ENCODE measurements at places on chromosomes 5 and 9.

- DNase-seq, result no peak
Measured at GRCh38 chr5:52784737-52785136, 3.0 kb upstream of the ITGA1 start.

DNA sequence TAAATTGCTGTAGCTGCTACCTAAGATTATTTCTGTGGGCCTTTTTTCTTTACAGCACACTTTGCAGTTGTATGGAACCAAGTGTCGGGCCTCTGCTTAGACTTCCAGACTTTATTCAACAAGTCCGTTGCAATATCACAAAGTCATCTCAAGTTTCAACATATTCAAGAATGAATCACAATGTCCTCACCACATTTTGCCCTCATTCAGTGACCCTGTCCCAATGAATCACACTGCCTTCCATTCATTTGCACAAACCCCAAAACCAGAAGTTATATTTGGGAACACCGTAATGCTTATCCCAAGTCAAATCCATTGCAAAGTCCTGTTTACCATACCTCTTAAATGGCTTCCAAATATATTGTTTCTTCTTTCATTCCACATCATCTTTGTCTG is 439.6 kb downstream of the CSNK1G3 start:
- DNase-seq, result no peak

DNA sequence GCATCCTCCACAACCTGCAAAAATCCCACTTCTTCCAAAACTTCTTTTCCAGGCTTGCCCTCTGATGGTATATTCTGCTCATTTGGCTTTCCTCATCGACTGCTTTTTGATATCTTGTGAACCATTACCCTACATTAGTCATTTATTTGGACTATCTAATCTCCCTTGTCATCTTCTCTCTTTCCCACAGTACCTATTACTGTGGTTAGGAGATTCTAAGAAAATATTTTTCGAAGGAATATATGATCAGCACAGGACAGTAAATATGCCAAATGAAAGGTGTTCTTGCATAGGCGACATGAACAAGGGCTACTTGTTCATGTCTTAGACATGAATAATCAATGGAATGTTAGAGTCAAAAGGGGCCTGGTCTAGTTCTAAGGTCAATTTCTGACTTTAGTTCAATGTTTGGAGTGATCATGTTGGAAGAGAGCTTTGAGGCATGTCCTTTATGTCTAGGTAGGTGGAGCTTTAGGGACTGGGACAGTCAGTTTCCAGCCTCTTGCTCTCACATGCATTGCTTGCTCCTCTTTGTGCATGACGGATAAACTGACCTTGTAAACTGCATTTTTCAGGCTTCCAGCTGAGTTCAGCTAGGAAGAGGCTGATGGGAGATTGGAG is 243.4 kb upstream of the RPS23 start:
- no peak for DNase-seq

- no peak for DNase-seq
Measured at GRCh38 chr9:105059252-105059651, 131.3 kb upstream of the ABCA1 start.

DNA sequence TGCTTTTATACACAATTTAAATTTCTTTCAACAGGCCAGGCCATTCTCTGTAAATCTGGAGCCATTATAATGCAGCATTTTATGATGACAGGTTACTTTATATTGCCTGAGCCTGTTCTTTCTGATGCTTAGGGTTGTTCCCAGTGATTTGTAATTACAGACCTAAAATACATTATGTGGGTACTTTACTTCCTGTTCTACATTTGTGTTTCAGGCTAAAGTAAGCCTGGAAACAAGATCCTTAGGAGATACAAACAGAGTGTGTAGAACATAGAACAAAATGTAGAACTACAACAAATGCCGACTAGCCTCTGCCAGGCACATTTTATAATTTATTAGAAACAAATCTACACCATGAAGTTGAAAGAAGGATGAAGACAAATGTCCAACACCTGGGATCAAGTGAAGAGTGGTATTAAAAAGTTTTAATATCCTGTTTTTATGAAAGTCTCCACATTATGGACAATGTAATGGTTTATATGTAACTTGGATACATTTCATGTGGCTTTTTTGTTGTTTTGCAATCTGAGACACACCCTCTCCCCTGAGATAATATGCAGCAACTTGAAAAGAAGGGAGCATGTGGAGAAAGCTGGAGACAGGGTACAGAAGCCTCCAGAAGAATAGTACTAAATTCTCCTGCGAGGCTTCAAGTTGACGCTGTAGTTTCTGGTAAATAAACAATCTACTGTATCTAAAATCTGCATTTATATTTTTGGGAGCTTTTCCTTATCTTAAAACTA is 46.9 kb downstream of the VCAN start:
- DNase-seq, result no peak

DNA sequence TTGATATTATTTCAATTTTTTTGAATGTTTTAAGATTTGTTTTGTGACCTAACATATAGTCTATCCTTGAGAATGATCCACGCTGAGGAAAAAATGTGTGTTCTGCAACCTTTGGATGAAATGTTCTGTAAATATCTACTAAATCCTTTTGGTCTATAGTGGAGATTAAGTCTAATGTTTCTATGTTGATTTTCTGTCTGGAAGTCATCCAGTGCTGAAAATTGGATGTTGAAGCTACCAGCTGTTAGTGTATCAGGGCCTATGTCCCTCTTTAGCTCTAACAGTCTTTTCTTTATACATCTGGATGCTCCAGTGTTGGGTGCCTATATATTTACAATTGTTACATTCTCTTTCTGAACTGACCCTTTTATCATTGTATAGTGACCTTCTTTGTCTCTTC is 422.3 kb downstream of the TMEM232 start:
- DNase-seq, result no peak

GRCh38 chr9:87710443-87710842 is 15.5 kb upstream of the CTSL start:
- no peak for DNase-seq

- DNase-seq, result no peak
Measured at GRCh38 chr5:178449163-178450070, 140.8 kb downstream of the COL23A1 start.

DNA sequence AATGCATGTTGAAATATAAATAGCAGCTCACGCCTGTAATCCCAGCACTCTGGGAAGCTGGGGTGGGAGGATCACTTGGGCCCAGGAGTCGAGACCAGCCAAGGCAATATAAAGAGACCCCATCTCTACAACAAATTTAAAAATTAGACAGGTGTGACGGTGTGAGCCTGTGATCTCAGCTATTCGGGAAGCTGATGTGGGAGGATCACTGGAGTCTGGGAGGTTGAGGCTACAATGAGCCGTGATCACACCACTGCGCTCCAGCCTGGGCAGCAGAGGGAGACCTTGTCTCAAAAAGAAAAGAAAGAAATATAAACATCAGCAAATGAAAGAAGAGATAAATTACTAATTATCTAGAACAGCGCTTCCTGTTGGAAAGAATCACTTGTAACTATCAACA is 105.0 kb downstream of the MAPKAP1 start:
- no peak for DNase-seq

DNA sequence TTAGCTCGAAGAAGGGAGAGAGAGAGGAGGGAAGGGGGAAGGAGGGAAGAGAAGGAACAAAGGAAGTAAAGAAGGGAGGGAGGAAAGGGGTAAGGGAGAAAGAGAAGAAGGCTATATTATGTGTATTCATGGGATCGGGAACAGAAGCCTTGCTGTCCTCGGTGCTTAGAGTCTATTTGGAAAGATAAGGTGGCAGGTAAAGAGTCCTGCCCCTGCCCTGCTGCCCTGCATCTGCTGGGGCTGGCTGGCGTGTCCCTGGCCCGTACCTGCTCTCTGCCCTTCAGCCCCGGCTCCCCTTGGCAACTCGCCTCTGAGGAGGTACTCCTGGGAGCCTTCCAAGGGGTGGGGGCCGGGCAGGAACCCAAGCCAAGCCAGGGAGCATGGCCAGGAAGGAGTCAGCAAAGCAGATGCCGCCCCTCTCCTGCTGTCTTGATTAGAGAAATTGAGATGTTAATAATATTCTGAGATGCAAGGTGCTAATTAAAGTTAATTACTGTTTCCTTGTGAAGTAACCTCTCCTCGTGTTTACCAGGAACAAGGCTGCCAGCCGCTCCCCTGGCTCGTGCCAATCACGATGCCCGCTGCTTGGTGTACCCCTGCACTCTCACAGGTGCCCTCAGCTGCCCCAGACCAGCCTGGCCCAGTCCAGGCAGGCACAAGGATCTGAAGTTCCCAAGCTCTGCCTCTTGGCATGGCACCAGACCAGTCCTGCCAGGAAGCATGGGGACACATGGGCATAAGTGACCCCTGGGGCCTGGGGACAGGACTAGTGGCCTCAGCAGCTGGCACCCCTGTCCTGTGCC is 36.6 kb downstream of the PCDH1 start:
- DNase-seq, result no peak

- no peak for DNase-seq
Measured at GRCh38 chr5:166346726-166347374, 1944.6 kb upstream of the WWC1 start.

DNA sequence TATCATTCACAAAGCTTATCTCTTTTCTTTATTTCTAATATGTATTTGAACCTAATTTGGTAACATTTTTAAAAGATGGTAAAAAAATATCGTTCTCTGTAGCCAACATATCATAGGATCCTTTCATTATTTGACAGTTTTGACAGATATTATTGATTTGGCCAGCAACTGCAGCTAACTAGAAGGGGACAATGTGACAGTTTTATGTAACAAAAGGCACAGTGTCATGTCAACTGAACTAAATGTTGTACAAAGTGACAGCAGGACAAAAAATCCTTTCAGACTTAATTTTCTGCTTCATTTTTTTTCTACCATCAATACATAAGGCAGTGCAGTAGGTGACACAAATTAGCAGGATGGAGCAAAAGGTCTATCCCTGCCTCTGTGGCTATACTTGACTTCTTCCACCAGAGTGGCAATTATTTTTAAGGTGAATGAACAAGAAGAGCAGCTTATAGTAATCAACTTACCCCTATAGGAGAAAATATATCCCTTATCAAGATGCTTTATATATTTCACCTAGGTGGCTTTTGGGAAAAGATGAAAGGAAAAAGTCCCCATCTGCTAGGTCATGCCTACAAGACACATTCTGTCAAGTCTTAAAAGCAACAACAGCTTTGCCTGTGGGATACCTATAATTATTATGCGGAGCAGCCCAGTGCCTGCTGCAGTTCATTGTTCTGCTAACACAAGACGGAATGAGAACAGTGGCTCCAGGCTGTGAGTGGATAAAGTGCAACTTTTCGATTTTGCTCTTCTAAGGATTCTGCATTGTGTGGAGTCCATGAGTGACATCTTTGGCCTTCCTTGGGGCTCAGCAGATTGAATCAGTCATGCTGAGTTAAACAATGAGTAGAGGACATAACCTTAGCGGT is 694.9 kb downstream of the ISL1 start:
- no peak for DNase-seq

DNA sequence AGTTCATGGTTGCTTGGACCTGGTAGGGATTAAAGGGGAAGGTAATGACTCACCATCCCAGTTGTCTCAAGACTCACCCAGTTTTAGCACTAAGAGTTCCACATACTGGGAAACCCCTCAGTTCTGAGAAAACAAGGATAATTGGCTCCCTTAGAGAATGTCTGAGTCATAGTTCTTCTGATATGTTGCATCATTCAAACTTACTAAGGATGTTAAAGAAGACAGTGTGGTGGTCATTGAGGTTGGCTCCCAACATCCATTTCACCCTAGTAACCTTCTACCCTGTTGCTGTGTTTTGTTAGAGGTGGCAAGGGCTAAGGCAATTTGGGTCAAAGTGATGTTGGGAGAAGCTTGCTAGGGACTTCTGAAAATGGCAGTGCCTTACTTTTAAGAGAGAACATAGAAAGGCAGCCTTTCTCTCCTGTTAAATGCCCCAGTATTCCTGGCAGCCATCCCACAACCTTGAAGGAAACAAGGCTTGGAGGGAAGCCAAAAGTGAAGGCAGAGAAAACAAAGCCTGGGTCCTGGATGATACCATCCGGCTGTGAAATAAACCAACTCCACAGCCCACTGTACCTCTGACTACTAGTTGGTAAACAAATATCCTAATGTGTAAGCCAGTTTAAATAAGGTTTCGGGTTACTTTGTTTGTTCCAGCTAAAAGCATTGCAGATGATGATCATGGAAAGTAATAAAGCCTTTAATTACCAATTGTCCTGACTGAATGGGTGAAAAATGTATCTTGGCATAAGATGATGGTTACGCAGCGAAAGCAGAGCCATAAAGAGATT is 80.4 kb upstream of the ADAMTSL1 start:
- DNase-seq, result no peak

GRCh38 chr5:17434982-17435381 is 63.0 kb upstream of the TAF11L2 start:
- DNase-seq, result no peak

- DNase-seq, result no peak
Measured at GRCh38 chr9:17476401-17476800, 102.5 kb upstream of the SH3GL2 start.

DNA sequence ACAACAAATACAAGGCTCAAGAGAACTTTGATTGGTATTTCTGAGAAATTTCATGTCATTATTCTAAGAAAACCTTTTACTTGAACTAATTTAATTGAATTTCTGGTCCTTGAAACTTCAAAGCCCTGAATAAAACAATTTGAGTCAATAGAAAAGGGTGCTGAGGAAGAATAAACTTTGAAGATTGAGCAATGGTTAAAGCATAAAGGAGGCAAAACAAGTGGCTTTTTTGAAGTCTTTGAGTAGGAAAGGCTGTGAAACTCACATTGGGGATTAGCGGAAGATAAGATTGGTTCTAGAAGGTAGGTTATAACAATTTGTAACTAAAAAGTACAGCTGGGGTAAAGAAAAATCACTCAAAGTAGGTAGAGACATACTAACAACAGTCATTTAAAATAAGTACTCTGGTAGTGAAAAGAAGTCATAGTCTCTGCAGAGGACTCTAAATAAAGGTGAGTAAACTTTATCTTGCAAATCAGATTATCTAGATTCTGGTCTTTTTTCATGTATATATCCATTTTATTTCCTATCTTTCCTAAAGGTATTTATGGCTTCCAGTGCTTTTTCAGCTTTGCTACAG is 6.4 kb upstream of the PLPP1 start:
- no peak for DNase-seq

DNA sequence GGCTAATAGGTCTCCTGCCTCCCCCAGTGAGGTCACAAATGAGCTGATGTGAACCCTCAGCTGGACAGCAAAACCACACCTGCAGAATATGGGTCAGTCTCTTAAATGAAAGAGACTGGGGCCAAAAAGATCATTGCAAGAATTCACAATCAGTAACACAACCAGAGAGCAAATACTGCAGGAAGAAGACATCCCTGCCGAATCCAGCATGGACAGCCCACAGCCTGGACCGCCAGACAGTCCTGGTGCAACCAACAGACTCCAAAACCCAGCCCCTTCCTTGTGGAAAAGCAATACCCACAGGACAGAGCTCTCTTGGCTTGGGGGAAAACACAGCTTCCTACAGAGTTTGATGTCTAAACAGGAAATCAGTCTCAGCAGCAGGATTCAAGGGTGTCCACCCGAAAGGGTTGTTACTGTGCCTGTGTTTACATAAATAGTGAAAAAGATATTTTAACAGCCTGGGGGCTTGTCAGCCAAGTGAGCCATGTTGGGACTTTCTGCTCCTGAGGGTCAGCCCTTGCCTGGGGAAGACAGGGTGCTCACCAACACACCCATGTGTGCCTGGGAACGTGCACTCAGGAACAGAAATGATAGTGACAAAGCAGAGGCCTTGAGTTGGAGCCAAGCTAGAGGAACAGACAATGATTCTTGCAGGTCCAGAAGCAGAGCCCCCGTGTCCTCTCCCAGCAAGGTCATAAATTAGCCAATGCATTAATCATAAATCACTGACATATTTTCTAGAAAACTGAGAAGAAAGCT is 106.2 kb downstream of the SEMA5A start:
- DNase-seq, result no peak

GRCh38 chr5:45532826-45533624 is 163.2 kb downstream of the HCN1 start:
- no peak for DNase-seq

Measured in T-helper 17 cell (primary cell).